Left renal cortex interstitium (tissue), 4 donors: ENCODE measurements at places on chromosomes 2 and 18.

DNA sequence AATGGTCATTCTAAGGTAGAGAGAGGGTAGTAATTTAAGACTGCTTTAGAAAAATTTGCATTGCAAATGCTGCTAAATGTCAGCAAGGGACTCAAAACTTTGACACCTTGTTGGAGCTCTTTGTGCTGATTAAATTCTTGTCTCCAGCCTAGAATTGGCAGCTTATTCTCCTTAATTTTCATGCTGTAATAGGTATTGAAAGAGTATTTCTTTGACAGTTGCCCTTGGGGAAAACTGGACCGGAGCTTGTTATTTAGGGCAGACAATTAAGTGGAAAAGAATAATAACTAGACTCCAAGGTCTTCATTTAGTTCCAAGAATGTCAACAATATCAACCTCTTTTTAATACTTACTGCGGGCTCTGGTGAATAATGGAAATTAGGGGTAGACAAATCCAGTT is 264.0 kb downstream of the TPGS2 start:
- DNase-seq = no peak

GRCh38 chr2:103265521-103265920 is 503.7 kb downstream of the TMEM182 start:
- no peak for DNase-seq

DNA sequence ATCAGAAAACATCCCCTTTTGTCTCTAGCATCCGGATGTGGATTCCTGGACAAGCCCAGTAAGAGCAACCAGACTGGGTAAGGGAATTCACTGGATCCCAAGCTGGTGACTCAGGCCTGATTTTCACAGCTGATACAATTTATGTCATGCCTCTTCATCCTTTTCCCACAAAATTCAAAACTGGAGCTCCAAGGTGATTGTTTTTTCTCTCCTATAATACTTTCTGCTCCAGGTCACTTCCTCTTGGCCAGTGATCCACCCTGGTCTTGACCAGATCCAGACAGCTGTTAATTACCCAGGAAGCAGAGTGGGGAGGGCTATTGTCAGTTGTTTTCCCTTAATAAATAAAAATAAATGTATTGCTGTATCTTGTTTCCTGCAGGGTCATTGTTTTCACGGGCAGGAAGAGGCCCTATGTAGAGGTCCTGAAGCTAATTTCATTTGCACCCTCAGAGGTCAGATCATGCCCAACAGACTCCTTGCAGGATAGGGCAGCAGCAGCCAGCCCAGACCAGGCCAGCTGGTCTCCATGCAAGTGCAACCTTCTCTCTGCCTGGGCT is 57.6 kb downstream of the EVA1A start:
- DNase-seq = no peak

- DNase-seq = no peak
Observed at GRCh38 chr2:222289278-222290160, 9.3 kb downstream of the PAX3 start.
